ENCODE measurements at places on chromosomes 3 and 15. TPM values are rescaled to one million over a fixed set of nuclear protein-coding genes. Genes with fewer than 3 reads are reported as not detected.

LRRN1 gene
- total RNA-seq, result under 0.01 TPM

PTPRG gene
- 18.6 TPM for total RNA-seq

CCDC54 gene
- not detected for total RNA-seq

C3orf49 gene
- not detected for total RNA-seq

CD80 gene
- not detected for total RNA-seq

SOX2 gene
- not detected for total RNA-seq

ROBO2 gene
- under 0.01 TPM for total RNA-seq

NRROS gene
- total RNA-seq, result 0.58 TPM

RAB43 gene
- 14.2 TPM for total RNA-seq

SLC51B gene
- total RNA-seq, result not detected

FOXB1 gene
- total RNA-seq, result not detected

CCNL1 gene
- total RNA-seq, result 175 TPM
